T-helper 2 cell treated with Interferon-gamma antibody and Interleukin-4, amounts not matched to agents 5 μg/mL and 100 μg/mL, for 36 hours (primary cell): ENCODE measurements at places on chromosomes 2 and 18.

- H3K27me3 ChIP-seq, result peaks cover 25% of the 10 kb centered on the region
- H3K36me3 ChIP-seq, result no peaks in the 10 kb centered on the region
- no peaks in the 10 kb centered on the region for H3K4me1 ChIP-seq
- no peak for DNase-seq
Observed at GRCh38 chr2:232681527-232681926, 15.6 kb upstream of the GIGYF2 start.

- H3K27ac ChIP-seq, result no peak overlapping the region
- no peak overlapping the region for H3K4me3 ChIP-seq
- H3K27me3 ChIP-seq, result no peaks in the 10 kb centered on the region
- no peaks in the 10 kb centered on the region for H3K4me1 ChIP-seq
- no peaks in the 10 kb centered on the region for H3K36me3 ChIP-seq
Observed at GRCh38 chr2:214630402-214631045, 179.0 kb downstream of the BARD1 start.

GRCh38 chr2:65511306-65511705 is 78.9 kb upstream of the SPRED2 start:
- peaks cover 3% of the 10 kb centered on the region for H3K27me3 ChIP-seq
- H3K4me3 ChIP-seq, result no peak overlapping the region
- DNase-seq, result no peak
- H3K4me1 ChIP-seq, result no peaks in the 10 kb centered on the region

GRCh38 chr2:148814860-148815419 is 60.1 kb upstream of the KIF5C start:
- H3K27me3 ChIP-seq, result peaks cover 13% of the 10 kb centered on the region
- H3K4me1 ChIP-seq, result peaks cover 19% of the 10 kb centered on the region
- no peak overlapping the region for H3K4me3 ChIP-seq
- DNase-seq, result no peak

DNA sequence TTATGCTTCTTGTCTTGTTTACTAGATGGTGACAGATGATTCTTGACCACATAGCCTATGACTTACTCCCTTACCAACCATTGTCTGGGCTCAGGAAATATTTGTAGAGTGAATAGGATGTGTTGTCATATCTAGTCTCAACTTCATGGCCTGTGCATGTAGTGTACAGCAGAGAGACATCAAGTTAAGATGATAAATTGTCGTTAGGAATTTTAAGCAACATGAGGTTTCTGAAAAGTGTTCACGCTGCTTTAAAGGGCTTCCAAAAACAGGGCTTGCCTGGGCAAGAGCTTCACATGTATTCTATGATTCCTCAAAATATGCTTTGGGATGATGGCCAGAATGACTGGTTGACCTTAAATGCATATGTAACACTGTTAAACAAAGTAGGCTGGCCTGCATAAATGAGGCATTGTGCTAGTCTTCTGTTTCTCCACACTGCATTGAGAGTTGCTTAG is 424.0 kb downstream of the RND3 start:
- H3K4me3 ChIP-seq, result no peak overlapping the region
- DNase-seq, result no peak
- H3K36me3 ChIP-seq, result no peaks in the 10 kb centered on the region

DNA sequence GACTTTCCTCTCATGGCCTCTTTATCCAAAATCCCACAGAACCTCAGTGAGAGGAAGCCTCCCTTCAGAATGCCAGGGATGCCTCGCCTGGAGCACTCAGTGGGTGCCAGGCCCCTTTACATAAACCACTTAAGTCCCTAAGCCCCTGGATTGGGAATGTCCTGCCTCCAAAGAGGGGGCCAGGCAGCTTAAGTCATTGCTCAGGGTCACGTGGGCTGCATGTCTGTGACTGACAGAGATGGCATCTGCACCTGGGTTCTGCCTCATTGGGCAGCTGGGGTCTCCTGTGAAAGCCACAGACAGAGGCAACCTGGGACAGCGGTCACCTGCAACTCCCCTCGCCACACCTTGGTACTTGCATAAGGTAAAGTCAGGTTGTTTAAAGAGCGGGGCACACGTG is 93.5 kb downstream of the MYT1L start:
- DNase-seq, result no peak
- no peaks in the 10 kb centered on the region for H3K4me1 ChIP-seq
- no peaks in the 10 kb centered on the region for H3K27me3 ChIP-seq
- H3K27ac ChIP-seq, result no peak overlapping the region

GRCh38 chr2:182165202-182165601 is 179.5 kb downstream of the PPP1R1C start:
- no peaks in the 10 kb centered on the region for H3K4me1 ChIP-seq
- H3K36me3 ChIP-seq, result no peaks in the 10 kb centered on the region
- H3K27me3 ChIP-seq, result no peaks in the 10 kb centered on the region
- no peak for DNase-seq
- H3K4me3 ChIP-seq, result no peak overlapping the region

- no peak overlapping the region for H3K4me3 ChIP-seq
- H3K4me1 ChIP-seq, result no peaks in the 10 kb centered on the region
- no peak for DNase-seq
- H3K27ac ChIP-seq, result no peak overlapping the region
Observed at GRCh38 chr18:28519997-28520396, 343.1 kb upstream of the CDH2 start.

DNA sequence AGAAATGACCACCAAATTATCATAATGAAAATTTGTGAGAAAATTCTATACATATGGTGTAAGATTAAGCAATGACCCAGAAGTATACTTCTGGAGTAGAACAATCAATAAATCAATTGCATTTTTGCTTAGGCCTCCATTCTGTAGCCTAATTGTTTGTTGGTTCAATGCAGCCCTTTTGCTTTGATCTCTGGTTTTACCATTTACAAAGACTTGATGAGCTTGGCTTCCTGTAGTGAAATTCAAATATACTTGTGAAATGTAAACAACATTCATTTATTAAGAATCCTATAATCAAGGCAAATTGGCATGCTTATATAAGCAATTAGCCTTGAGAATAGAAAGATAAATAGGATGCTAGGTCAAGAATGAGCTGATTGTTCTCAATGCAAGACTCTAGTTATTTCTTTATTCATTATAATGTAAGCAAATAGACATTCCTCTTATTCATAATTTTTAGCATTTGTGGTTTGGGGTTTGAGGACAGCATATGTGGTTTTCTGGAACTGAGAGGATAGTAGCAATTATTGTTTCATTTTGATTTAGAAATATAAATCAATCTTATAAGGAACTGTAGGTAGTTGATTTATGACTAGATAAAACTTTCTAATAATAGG is 9.7 kb downstream of the FMNL2 start:
- H3K36me3 ChIP-seq, result no peaks in the 10 kb centered on the region
- no peak for DNase-seq
- H3K27ac ChIP-seq, result no peak overlapping the region
- H3K4me1 ChIP-seq, result no peaks in the 10 kb centered on the region

DNA sequence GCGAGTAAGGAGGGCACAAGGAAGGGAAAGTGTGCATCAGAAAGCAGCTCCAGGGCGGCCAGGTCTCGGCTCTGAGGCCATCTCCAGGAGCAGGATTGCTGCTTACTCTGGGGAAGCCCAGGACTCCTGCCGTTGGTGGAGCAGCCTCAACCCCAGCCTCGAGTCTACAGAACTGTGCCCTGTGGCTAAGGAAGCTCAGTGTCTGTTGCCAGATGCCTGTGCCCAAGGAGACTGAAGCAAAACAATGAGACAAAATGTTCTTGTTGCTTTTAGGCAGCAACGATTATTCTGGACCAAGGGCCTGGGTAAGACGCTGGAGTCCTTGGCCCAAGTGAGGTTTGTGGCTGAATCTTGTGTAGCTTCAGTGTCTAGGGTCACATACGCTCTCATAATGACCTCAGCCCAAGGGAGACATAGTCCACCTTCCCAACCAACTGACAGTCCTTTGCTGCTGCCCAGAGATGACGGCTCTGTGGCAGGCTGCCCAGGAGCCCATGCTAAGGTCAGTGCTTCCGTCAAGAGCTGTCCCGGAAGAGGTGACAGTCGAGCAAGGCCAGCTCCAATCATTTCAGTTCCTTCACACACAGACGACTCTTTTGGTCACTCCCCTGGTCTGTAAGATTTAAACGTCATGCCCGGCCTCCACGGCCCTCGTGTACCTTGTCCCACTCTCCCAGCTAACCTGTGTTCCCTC is 223.8 kb downstream of the TTC32 start:
- no peaks in the 10 kb centered on the region for H3K4me1 ChIP-seq
- H3K4me3 ChIP-seq, result no peak overlapping the region
- no peak overlapping the region for H3K27ac ChIP-seq
- no peak for DNase-seq

DNA sequence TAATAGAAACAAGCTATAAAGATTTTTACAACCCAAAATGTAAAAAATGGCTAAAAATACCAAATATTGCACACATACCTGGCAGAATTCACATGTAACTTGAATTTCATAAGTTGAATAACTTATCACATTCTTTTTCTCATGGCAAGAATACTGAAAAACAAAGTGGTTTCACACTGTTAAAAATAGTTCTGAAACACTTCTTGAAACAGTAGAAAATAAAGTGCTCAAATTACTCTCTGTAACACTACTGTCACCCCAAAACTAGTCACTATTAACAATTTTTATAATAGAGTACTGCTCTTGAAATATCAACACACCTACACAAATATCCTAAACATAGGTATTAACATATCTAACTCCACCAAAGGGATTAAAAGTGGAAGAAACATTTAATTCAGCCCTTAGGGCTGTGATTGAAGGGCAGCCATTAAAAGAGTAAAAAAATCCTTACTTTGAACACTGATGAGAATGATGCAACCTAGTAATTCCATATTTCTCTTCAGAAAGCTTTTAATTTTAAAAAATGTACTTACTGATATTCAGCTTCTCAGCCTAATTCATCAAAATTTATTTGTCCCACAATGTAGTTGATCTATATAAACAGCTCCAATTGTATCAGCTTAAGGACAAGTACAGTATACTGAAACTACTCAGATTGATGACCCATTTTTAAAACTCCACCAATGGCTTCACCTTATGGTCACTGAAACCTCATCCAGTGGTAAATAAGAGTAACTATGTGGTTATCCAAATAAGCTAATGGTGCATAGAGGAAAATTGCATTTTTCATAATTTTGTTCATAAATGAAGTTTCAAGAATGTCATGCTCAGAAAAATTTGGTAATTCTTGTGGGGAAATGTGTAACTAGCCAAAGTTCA is 31.4 kb downstream of the ATF2 start:
- peaks cover 41% of the 10 kb centered on the region for H3K36me3 ChIP-seq
- peaks cover 16% of the 10 kb centered on the region for H3K4me1 ChIP-seq
- no peaks in the 10 kb centered on the region for H3K27me3 ChIP-seq
- no peak overlapping the region for H3K4me3 ChIP-seq
- no peak overlapping the region for H3K27ac ChIP-seq

GRCh38 chr2:159094173-159094737 is 125.8 kb downstream of the TANC1 start:
- no peaks in the 10 kb centered on the region for H3K27me3 ChIP-seq
- H3K36me3 ChIP-seq, result no peaks in the 10 kb centered on the region
- H3K4me3 ChIP-seq, result no peak overlapping the region
- no peak for DNase-seq

DNA sequence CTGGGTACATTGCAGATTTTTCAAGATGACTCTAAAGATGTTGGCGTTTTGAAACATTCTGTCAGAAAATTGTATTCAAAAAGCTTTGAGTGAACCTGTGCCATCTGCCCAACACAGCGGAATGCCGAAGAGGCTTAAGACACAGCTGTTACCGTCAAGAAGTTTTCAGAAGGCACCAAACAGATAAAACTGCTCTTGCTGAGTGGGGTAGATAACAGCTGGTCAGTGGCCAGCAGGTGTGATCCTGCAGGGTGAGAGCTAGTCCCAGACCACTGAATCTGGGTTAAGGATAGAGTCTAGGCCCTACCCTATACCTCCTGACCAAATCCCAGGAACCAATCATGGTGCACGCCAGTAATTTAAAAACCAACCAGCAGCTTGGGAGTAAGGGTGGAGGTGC is 60.5 kb upstream of the B3GNT7 start:
- no peak for DNase-seq
- H3K36me3 ChIP-seq, result no peaks in the 10 kb centered on the region
- no peaks in the 10 kb centered on the region for H3K27me3 ChIP-seq

GRCh38 chr18:31097666-31098065 is 4.6 kb downstream of the DSC2 start:
- H3K27ac ChIP-seq, result no peak overlapping the region
- H3K27me3 ChIP-seq, result peaks cover 21% of the 10 kb centered on the region
- no peak overlapping the region for H3K4me3 ChIP-seq
- DNase-seq, result no peak
- H3K4me1 ChIP-seq, result no peaks in the 10 kb centered on the region

DNA sequence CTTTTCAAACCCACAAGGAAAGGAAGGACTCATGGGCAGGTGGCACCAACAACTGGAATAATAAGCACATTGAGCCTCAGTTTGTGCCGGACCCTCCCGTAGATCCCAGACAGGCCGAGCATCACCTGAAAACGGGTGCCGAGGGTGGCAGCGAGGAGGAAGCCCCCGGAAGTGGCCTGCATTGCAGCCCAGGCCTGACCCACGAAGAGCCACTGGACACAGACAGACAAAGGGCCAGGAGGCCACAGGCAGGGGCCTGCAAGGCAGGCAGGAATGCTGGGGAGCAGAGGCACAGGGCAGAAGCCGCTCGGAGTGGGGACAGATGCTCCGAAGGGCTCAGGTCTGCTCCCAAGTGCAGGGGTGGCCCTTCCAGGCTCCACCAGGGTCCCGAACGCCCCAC is 31.7 kb downstream of the MTERF4 start:
- no peaks in the 10 kb centered on the region for H3K4me1 ChIP-seq
- H3K36me3 ChIP-seq, result no peaks in the 10 kb centered on the region
- H3K4me3 ChIP-seq, result no peak overlapping the region
- no peaks in the 10 kb centered on the region for H3K27me3 ChIP-seq
- DNase-seq, result no peak

DNA sequence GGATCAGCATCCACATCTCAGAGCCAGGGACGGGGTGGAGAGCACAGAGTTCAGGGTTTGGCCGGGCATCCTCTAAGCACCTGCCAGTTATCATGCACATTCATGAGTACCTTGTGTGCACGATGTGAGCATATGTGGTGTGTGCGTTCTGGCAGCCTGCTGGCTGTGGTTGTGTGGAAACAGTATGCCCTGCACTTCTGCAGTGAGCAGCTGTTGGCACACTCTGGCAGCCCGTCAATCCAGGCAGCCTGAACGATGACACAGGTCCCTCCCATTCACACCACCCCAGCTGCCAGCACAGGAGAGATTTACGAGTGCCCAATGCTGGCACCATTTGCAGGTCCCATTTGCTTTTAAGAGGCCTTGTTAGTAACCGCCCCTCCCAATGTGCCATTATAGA is 74.2 kb downstream of the CD8B2 start:
- no peaks in the 10 kb centered on the region for H3K36me3 ChIP-seq
- no peak overlapping the region for H3K4me3 ChIP-seq
- no peaks in the 10 kb centered on the region for H3K4me1 ChIP-seq
- DNase-seq, result no peak

GRCh38 chr2:62435720-62436119 is 70.3 kb downstream of the TMEM17 start:
- H3K4me1 ChIP-seq, result no peaks in the 10 kb centered on the region
- H3K27me3 ChIP-seq, result peaks cover 2% of the 10 kb centered on the region
- no peak for DNase-seq
- H3K4me3 ChIP-seq, result no peak overlapping the region
- H3K36me3 ChIP-seq, result no peaks in the 10 kb centered on the region

GRCh38 chr2:88735853-88736252 is 44.4 kb downstream of the RPIA start:
- DNase-seq, result peak; percentile 32
- peaks cover 9% of the 10 kb centered on the region for H3K36me3 ChIP-seq
- no peak overlapping the region for H3K27ac ChIP-seq

GRCh38 chr2:15565994-15566671 is 5.0 kb upstream of the NBAS start:
- no peak overlapping the region for H3K4me3 ChIP-seq
- no peak overlapping the region for H3K27ac ChIP-seq
- peaks cover 18% of the 10 kb centered on the region for H3K4me1 ChIP-seq
- peaks cover 21% of the 10 kb centered on the region for H3K27me3 ChIP-seq
- DNase-seq, result no peak
- no peaks in the 10 kb centered on the region for H3K36me3 ChIP-seq

GRCh38 chr2:199381531-199381930 is 76.2 kb downstream of the SATB2 start:
- H3K4me1 ChIP-seq, result no peaks in the 10 kb centered on the region
- no peak overlapping the region for H3K4me3 ChIP-seq
- H3K36me3 ChIP-seq, result no peaks in the 10 kb centered on the region
